ENCODE measurements at places on chromosomes 5 and 9. TPM values are rescaled to one million over a fixed set of nuclear protein-coding genes. Genes with fewer than 3 reads are reported as not detected.

DNA sequence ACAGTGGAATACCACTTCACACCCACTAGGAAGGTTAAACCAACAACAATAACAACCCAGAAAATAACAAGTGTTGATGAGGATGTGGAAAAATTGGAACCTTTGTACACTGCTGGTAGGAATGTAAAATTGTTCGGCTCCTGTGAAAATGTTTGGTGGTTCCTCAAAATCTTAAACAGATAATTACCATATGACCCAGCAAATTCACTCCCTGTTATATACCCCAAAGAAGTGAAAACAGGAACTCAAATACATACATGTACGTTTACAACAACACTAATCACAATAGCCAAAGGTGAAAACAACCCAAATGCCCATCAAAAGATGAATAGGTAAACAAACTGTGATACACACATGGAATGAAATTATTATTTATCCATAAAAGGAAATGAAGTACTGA, 178.5 kb upstream of the PHYKPL start:
- no peaks in the 10 kb centered on the region for H3K27me3 ChIP-seq
- H3K4me3 ChIP-seq, result no peak overlapping the region
- no peak overlapping the region for H3K27ac ChIP-seq
- no peaks in the 10 kb centered on the region for H3K36me3 ChIP-seq

GRCh38 chr9:134169724-134170401, 5.5 kb upstream of the RNU6ATAC start:
- no peak overlapping the region for H3K27ac ChIP-seq
- DNase-seq, result no peak
- peaks cover 15% of the 10 kb centered on the region for H3K4me1 ChIP-seq

- no peak overlapping the region for H3K4me3 ChIP-seq
- no peak overlapping the region for H3K27ac ChIP-seq
- no peak for DNase-seq
- H3K27me3 ChIP-seq, result no peaks in the 10 kb centered on the region
Observed at GRCh38 chr5:97666783-97667182, 483.7 kb upstream of the RIOK2 start.

- DNase-seq, result no peak
- H3K4me3 ChIP-seq, result no peak overlapping the region
- H3K27me3 ChIP-seq, result no peaks in the 10 kb centered on the region
- H3K4me1 ChIP-seq, result no peaks in the 10 kb centered on the region
- H3K36me3 ChIP-seq, result no peaks in the 10 kb centered on the region
Observed at GRCh38 chr9:98594546-98595160, 114.1 kb downstream of the GABBR2 start.

DNA sequence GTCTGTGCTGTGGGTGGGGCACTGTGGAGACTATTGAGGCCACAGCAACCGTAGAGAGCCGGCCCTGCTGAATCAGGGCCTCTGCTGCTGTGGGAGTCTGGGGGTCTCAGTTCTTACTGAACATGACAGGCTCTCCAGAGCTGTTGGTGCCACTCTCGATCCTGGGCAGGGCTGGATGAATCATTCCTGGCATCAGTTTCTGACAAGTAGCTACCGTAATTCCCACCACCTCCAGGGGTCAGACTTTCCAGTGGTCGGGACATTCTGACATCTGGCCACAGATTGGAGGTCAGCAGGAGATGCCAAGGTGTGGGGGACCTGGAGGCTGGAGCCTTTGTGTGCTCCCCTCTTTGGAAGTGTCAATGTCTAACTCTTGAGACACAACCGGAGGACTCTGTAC, 188.4 kb downstream of the IRX2 start:
- H3K27ac ChIP-seq, result no peak overlapping the region
- no peak overlapping the region for H3K4me3 ChIP-seq
- no peaks in the 10 kb centered on the region for H3K27me3 ChIP-seq

CAMK2A gene
- not detected for total RNA-seq

MCC gene
- total RNA-seq, result 46.5 TPM

GLRA1 gene
- not detected for total RNA-seq

LRRC19 gene
- total RNA-seq, result not detected
